ENCODE measurements at places on chromosomes 11 and 22. TPM values are rescaled to one million over a fixed set of nuclear protein-coding genes. Genes with fewer than 3 reads are reported as not detected.

- no peak for DNase-seq
Measured at GRCh38 chr22:45585437-45585755, 82.7 kb downstream of the FBLN1 start.

DNA sequence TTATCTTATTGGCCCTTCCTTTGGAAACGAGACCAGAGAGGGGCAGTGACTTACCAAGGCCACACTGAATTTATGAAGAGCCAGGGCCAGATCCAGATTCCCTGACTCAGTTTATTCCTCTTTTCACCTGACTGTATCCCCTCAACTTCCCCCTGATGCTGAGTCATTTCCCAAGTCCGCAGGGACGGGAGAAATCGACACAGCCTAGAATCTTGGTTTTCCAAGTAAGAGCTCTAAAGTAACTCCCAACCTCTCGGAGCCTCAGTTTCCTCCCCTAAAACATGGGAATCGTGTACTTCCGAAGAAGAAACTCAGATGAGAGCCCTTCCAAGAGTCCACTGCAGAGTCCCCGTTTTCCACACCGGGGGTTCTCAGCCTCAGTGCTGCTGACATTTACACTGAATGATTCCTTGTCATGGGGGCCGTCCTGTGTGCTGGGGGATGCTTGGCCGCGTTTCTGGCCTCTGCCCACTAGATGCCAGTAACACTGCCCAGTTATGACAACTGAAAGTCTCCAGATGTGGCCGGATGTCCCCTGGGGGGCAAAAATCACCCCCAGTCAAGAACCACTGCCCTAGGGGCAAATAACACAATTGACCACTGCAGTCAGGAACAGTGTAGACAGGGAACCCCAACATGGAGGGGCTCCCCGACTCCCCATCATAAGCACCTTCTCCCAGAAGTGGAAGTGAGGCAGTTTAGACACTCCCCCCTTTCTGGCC is 11.2 kb downstream of the MPST start:
- DNase-seq = no peak

GRCh38 chr22:49148895-49149418 is 678.7 kb downstream of the BRD1 start:
- DNase-seq = no peak

DNA sequence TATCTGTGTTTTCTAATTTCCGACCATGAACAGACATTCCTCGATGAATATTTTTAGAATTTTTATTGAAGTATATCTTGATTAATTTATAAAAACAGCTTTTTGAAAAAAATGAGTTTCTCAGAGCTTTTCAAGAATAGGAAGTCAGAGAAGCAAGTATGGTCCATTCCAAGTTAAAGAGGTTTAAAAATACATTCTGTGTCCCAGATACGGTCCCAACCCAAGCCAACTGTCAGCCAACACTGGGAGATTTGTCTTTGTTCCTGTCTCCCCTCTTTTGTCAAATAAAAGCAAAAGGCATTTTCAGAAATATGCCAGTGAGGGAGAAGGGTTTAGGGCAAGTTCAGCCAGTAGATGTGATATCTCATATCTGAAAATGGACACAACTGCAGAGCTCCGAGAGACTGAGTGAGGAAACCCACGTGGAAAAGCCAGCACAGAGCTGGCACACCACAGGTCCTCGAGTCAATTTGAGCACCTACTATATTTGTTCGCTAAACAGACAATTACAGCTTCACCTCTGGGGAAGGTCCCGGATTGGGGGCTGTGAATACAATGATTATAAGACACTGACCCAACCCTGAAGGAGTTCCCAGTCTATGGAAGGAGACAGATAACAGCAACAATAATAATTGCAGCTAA is 59.8 kb downstream of the C11orf91 start:
- peak; percentile 10 for DNase-seq

- DNase-seq = no peak
Measured at GRCh38 chr11:36090356-36091109, 146.7 kb downstream of the LDLRAD3 start.

GRCh38 chr11:64869571-64870175 is 8.7 kb downstream of the EHD1 start:
- no peak for DNase-seq

- no peak for DNase-seq
Measured at GRCh38 chr11:67098799-67099429, 20.1 kb upstream of the KDM2A start.

DNA sequence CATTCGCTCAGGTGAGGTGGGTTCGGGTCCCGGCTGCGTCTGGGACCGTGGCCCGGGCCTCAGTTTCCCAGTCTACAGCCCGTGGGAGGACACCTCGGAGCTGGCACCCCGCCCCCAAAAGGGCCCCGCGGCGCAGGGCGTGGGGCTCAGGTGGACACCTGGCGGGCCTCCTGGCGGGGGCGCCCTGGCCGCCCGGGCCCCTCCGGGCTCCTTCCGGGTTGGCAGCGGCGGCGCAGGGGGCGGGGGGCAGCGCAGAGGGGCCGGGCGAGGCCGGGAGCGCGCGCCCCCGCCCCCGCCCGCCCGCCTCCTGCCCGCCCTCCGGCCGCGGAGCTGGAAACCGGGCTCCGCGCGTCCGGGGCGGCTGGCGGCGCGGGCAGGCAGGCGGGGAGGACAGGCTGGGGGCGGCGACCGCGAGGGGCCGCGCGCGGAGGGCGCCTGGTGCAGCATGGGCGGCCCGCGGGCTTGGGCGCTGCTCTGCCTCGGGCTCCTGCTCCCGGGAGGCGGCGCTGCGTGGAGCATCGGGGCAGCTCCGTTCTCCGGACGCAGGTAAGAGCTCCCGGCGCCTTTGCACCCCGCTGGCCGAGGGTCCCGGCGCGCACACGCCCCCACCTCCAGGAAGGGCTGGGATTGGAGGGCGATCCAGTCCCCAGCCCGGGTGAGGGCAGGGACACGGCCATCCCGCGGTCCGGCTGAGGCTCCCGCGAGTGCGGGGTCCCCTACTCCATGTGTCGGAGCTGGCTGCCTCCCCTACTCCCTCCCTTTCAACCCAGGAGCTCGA is at the start of gene EMID1:
EMID1 (plus strand) TSS at position 303 of the 778 bp plus-strand sequence; CDS start at position 446, 143 bp downstream.
- DNase-seq = no peak

DNA sequence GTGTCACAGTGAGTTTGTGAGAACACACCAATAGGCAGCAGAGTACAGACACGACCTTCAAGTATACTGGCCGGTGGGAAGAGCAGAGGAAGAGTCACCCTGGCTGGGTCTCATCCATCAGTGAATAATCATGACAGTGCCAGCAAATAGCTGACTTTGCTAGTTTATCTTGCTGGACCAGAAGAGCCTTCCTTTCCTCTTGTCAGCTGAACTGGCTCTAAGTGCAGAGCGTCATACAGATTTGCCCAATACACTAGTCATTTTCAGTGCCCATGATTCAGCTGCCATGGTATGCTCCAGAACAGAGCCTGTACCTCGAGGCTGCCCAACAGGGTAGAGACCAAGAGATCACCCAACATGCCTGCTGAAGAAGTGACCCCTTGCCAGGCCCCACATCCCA is 82.9 kb upstream of the TBCEL start:
- no peak for DNase-seq

DNA sequence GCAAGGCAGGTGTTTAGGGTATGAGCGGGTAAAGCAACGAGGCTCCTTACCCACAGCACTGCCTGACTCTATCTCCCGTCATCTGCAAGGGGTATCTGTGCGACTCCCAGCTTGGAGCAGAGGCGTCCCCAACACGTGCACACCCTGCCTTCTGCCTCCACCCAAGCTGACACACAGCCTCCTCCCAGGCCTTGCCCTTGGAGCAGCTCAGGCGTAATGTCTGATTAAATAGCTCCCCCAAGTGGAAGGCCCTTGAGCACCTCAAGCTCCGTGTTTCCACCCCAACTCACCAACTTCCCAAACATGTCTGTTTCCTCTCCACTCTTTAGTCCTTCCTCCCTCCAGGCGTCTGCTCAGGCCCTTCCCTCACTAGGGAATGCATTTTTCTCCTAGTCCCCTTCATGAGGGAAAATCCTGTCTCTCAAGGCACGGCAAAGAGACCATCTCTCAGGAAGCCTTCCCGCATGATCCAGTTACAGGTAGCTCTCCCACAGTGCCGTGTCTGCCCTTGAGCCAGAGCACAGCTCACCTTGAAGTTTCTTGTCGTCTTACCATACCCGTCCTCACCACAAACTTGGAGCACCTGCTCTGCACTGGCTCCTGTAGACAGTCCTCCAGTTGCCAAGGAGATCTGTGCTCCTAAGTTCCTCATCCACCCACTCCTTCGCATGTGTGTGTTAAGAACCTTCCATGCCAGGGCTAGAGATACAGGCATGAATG is 15.8 kb downstream of the CYB5R2 start:
- peak; percentile 88 for DNase-seq

- no peak for DNase-seq
Measured at GRCh38 chr11:95501761-95502266, 270.8 kb upstream of the SESN3 start.

- peak; percentile 61 for DNase-seq
Measured at GRCh38 chr11:44066732-44067141, 667 bp downstream of the ACCS start.

- DNase-seq = no peak
Measured at GRCh38 chr11:3825473-3826154, 15.1 kb downstream of the RHOG start.

DNA sequence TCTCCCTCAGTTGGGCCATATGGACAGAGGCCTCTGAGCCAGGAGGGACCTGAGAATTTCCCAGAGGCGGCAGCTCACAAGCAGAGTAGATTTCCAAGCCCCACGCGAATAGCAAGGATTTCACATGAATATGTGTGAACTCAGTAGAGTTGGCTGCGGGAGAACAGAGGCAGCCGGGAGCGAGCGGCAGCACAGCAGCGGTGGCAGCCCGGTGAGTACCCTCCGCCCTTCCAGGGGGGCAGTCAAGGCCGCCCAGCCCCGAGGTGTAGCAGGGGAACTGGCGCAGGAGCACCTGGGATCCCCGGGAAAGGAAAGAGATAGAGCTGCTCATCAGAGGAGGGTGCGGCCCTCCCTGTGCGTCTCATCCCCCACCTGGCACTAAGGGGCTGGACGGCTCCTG is 8.4 kb upstream of the MS4A15 start:
- DNase-seq = no peak

TMEM86A gene
- total RNA-seq = 0.14 TPM

RFPL3 gene
- not detected for total RNA-seq

CYTH4 gene
- total RNA-seq = 12.6 TPM
